Activated naive CD8-positive, alpha-beta T cell treated with anti-CD3 and anti-CD28 coated beads, Interleukin-2, amount 50 U/mL, for 24 hours (primary cell): ENCODE measurements at places on chromosomes 1 and 21.

- peaks cover 40% of the 10 kb centered on the region for H3K4me1 ChIP-seq
- peak; percentile 12 for DNase-seq
- H3K27me3 ChIP-seq, result no peaks in the 10 kb centered on the region
- H3K36me3 ChIP-seq, result peaks cover 1% of the 10 kb centered on the region
Measured at GRCh38 chr1:183911285-183911684, 106.4 kb downstream of the RGL1 start.

DNA sequence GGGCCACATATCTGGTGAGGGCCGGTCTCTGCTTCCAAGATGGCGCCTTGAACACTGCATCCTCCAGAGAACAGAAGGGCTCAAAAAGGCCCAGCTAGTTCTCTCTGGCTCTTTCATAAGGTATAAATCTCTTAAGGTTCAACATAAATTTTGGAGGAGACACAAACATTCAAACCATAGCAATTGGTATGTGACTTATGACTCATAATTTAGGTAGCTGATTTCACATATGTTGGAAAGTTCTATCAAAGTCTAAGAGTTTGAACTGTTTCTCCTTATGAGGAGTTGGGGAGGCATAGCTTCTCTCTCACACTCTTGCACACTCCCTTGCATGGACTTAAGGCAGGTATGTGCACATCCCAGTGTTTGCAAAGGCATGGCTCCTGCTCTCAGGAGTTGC, 5.1 kb upstream of the FYB2 start:
- H3K27ac ChIP-seq, result no peak overlapping the region
- no peaks in the 10 kb centered on the region for H3K36me3 ChIP-seq
- no peak for DNase-seq
- H3K27me3 ChIP-seq, result peaks cover 16% of the 10 kb centered on the region
- H3K4me3 ChIP-seq, result no peak overlapping the region
- no peaks in the 10 kb centered on the region for H3K4me1 ChIP-seq

- no peak for DNase-seq
- peaks cover 13% of the 10 kb centered on the region for H3K4me1 ChIP-seq
- no peak overlapping the region for H3K4me3 ChIP-seq
- H3K27me3 ChIP-seq, result no peaks in the 10 kb centered on the region
Measured at GRCh38 chr1:193108471-193108870, 3.3 kb upstream of the GLRX2 start.

GRCh38 chr1:167964646-167965045, 27.8 kb upstream of the MPC2 start:
- H3K27me3 ChIP-seq, result no peaks in the 10 kb centered on the region
- H3K4me1 ChIP-seq, result peaks cover 5% of the 10 kb centered on the region
- H3K36me3 ChIP-seq, result peaks cover 13% of the 10 kb centered on the region
- no peak overlapping the region for H3K4me3 ChIP-seq
- H3K27ac ChIP-seq, result no peak overlapping the region

DNA sequence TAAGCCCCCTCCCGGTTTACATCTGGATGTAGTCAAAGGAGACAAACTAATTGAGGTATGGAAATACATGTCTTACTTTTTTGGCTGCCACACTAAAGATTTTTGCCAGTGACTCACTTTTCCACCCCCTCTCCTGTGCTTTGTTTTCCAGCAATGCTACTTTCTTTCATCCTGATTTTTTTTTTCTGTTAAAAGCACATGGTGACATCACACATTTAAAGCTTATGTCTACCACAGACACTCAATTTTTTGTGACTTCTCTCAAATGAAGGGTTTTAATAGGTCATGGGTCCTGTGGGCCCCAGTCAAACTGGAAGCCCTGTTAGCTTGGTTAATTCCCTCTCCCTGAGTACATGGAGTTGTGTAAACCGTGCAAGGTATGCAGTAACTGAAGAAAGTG, 2.2 kb downstream of the PPP1R8 start:
- DNase-seq, result no peak
- H3K27ac ChIP-seq, result peak overlapping the region; percentile 91
- H3K4me1 ChIP-seq, result peaks cover 41% of the 10 kb centered on the region
- peaks cover 32% of the 10 kb centered on the region for H3K36me3 ChIP-seq
